Heart left ventricle (tissue), 16 donors: ENCODE measurements at places on chromosomes 2 and 18. TPM values are rescaled to one million over a fixed set of nuclear protein-coding genes. Genes with fewer than 3 reads are reported as not detected.

The AQP12A gene
- not detected for total RNA-seq

The CD28 gene
- 0.81 TPM for total RNA-seq

The UGT1A9 gene
- total RNA-seq: not detected

The LIMS2 gene
- 203 TPM for total RNA-seq

The TEX261 gene
- 53.3 TPM for total RNA-seq

The PSD4 gene
- 0.65 TPM for total RNA-seq

The GCG gene
- total RNA-seq: not detected

The TCF4 gene
- total RNA-seq: 55.7 TPM

The CCBE1 gene
- total RNA-seq: 3.7 TPM
